ENCODE measurements at places on chromosomes 5 and 9. TPM values are rescaled to one million over a fixed set of nuclear protein-coding genes. Genes with fewer than 3 reads are reported as not detected.

ACOT12 gene
- 0.53 TPM for polyA plus RNA-seq

PRSS3 gene
- 2.2 TPM for polyA plus RNA-seq

SPINK7 gene
- not detected for polyA plus RNA-seq

LVRN gene
- polyA plus RNA-seq, result 1.0 TPM

TSSK1B gene
- polyA plus RNA-seq, result not detected

IFNA2 gene
- not detected for polyA plus RNA-seq

RLN2 gene
- 3.6 TPM for polyA plus RNA-seq

SLC6A19 gene
- polyA plus RNA-seq, result 56.1 TPM

SLC6A7 gene
- 0.22 TPM for polyA plus RNA-seq

PRR16 gene
- polyA plus RNA-seq, result 3.0 TPM

PCDHB5 gene
- 9.0 TPM for polyA plus RNA-seq

GPR150 gene
- polyA plus RNA-seq, result 0.06 TPM

DNAH5 gene
- 3.2 TPM for polyA plus RNA-seq

ENTPD2 gene
- 5.3 TPM for polyA plus RNA-seq

SRD5A1 gene
- 10.4 TPM for polyA plus RNA-seq

IL4 gene
- polyA plus RNA-seq, result not detected

PCDHGB7 gene
- polyA plus RNA-seq, result 16.6 TPM

ECSCR gene
- 21.0 TPM for polyA plus RNA-seq

SPATA31D4 gene
- polyA plus RNA-seq, result not detected

GRCh38 chr9:6197330-6197729, 18.3 kb upstream of the IL33 start:
- DNase-seq, result no peak

DNA sequence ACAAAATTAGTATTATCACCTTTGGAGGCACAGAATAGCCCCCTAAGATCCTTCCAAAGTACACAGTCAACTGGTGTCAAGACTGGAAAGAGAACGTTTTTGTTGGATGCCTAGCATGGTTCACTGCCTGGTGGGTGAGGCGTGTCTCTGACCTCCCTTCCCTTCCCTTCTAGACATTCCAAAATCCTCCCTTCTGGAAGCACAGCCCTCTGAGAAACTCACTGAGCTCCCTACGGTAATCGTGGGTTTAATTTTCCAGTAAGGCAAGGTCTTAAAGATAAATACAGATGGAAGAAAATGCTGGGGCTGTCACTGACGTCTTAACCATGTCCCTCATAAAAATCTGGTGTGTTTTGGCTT, 138.8 kb downstream of the LIFR start:
- DNase-seq, result no peak

DNA sequence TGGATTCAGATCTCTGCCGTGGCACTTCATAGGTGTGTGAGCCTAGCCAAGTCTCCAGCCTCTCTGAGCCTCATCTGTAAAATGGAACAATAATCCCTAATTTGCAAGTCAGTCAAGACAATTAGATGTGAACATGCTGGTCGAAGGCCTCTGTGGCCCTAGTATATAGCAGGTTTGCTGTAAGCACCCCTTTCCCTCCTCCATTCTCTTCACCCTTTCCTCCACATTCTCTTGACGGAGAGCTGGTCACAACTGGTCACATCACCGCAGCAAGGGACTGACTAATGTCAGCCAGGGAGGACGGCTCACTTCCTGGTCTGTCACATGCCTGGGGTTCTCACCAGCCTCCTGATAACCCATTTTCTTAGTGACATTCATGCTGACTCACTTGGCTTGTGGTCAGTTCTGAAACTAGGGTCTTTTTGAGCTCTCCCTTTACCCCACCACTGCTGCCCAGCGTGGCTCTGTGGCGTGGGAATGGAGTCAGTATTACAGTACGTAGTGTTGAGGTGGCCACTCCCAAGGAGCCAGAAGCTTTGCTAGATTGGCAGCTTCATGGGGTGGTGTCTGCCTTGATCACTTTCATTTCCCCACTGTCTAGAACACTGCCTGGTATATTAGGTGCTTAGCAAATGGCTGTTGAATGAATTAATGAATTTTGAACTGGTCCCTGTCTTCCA, 47.8 kb downstream of the ERGIC1 start:
- no peak for DNase-seq

DNA sequence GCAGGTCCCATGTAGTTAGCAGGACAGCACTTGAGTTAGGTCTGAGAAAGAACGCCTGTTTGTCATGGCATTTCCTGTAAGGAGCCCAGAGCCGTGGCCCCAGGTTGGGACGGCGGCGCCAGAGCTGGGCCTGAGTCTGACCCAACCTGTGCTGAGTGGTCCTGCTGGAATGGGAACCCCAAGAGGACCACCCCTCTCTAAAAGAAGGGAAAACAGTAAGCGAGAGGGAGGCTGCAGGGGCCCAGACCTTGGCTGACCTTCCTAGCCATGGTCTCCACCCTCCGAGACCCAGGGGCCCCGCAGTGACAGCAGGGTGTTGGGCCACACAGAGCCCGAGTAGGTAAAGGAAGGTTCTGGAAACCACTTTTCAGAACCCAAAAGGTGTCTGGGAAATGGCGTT, 1.8 kb upstream of the LRRC14B start:
- no peak for DNase-seq

- no peak for DNase-seq
Observed at GRCh38 chr5:138651767-138652117, 76.5 kb upstream of the HSPA9 start.

- no peak for DNase-seq
Observed at GRCh38 chr9:97975376-97975775, 7.8 kb upstream of the ANP32B start.

DNA sequence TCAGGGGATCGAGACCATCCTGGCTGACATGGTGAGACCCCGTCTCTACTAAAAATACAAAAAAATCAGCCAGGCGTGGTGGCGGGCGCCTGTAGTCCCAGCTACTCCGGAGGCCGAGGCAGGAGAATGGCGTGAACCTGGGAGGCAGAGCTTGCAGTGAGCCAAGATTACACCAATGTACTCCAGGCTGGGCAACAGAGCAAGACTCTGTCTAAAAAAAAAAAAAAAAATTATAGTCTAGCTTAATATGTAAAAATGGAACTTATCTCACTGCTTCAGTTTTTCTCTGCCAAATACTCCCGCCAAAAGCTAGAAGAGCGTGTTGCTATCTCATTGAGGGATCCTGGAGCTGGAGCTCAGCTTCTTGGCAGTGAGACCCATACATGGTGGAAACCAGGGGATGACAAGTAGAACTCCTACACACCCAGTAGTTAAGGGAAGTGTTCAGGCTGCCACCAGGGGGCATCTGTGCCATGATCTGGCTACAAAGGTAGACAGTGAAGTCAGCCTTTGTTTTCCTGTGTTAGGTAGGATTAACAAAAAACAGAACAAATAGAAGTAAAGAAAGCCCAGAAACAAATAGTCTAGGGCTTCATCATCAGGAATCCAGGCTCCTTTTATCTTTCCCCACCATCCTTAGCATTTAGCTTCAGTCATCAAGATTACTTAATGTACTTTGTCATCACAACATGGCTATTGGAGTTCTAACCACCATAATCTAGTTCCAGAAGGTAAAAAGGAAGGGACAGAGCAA, 33.6 kb upstream of the GLIPR2 start:
- peak; percentile 39 for DNase-seq

GRCh38 chr5:143733665-143734455, 78.1 kb upstream of the HMHB1 start:
- no peak for DNase-seq

- DNase-seq, result no peak
Observed at GRCh38 chr5:675871-676698, 17.1 kb downstream of the TPPP start.

- no peak for DNase-seq
Observed at GRCh38 chr9:128361296-128361985, 9.7 kb upstream of the URM1 start.

- no peak for DNase-seq
Observed at GRCh38 chr5:88671505-88672499, 211.2 kb downstream of the MEF2C start.

DNA sequence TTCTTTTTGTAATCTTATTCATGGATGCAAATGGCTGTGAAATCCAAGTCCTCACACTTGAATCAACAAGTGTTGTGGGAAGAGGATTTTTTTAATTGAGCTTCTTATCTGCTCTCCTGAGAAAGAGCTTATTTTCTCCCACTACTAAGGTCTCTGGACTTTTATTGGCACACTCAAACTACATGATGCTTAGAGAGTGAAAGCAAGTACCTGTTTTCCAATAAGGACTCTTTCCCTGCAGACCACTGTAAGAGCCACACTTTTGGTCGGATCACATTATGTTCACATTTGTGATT, 546.4 kb upstream of the ARRDC3 start:
- DNase-seq, result no peak

GRCh38 chr5:22855824-22856223, 2.7 kb upstream of the CDH12 start:
- no peak for DNase-seq

DNA sequence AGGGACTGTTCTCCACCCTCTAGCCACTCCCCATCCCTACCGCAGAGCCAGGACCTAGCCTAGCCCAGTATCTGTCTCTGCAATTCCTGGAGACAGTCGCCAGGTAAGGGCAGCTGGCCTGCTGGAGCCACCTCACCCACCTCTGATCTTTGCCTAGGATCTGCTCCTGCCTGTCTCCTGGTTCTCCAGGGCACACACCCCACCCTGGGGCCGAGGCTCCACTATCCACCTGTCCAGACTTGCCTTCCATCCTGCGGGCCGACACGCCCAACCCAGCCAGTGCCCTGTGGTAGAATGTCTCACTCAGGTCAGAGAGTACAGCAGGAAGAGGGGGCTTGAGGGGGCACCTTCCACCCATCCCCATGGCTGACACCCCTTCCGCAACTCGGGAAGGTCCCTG, 15.7 kb upstream of the AQP7 start:
- DNase-seq, result no peak

DNA sequence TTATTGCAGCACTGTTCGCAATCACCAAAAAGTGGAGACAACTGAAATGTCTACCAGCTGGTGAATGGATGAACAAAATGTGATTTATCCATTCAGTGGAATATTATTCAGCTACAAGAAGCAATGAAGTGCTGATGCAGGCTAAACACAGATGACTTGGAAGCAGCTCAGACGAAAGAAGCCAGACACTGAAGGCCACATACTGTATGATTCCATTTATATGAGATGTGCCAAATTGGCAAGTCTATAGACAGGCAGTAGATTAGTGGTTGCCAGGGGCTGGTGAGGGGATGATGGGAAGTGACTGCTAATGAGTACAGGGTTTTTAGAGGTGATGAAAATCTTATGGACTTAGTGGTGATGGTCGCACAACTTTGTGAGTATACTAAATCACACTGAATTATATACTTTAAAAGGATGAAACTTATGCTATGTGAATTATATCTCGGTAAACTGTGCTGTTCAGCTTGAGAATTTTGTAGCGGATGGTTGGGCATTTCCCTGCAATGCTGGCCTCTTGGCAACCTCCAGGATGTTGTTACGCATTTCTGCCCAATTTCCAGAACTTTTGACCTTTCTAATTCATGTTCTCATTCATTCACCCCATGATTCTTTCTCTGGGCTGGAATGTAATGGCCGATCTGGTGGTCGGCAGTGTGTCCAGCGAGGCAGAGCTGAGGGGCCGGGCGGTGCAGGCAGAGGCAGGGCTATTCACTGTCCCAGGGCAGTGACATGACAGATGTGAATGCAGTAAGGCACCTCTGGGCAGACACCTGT, 22.0 kb upstream of the WNK2 start:
- no peak for DNase-seq

GRCh38 chr9:85508616-85509015, 233.1 kb downstream of the AGTPBP1 start:
- no peak for DNase-seq

DNA sequence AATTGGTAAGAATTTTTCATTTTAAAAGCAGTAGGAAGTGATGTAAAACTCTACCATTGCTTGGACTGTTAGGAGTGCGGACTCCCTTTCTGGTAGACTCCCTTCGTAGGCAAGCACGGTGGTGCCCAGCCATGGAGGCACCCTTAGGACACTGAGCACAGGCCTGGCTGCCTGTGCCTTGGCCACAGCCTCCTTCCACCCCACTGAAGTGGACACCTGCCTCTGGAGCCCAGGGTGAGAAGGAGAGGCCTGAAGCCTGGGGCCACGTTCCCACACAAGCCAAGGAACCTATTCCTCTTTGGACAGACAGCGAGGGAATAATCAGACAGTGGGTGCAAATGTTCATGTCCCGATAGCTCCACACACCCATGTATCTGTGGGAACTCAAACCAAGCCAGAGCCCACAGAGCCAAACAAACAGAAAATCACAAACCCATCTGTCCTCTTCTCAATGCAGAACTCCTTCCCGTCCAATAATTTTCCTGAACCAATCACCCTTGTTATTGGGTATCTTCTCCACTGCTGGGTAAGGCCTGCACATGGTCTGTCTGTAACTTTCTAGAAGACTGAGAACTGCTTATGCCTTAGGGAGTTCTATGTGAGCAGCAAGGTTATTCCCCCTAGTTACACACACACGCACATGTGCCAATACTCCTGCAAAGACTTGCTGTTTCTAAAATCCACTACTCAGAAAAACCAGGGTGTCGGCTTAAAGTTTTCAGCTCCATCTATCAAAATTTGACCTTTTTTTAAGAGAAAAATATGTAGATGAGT, 45.2 kb downstream of the UBE2QL1 start:
- no peak for DNase-seq

DNA sequence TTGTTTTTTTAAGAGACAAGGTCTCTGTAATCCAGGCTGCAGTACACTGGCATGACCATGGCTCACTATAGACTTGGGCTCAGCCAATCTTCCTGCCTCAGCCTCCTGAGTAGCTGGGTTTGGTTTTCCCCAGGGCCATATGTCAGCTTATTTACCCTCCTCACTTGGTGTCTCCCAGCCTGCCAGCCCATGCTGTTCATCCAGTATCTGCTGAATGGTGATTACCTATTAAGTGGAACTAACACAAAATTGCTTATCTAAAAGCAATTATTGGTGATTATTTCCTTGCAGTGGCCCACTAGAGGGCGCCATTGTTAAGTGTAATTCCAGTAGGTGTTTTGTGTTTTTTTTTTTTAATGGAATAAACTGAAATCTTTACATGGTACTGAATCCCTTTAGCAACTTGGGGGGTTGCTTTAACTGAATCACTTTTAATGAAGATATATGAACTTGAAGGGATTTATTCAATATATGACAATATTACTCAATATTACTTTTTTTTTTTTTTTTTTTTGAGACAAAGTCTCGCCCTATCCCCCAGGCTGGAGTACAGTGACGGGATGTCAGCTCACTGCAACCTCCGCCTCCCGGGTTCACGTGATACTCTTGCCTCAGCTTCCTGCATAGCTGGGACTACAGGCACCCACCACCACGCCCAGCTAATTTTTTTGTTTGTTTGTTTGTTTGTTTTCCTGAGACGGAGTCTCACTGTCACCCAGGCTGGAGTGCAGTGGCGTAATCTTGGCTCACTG, 13.8 kb downstream of the EXOSC2 start:
- DNase-seq, result peak; percentile 52

DNA sequence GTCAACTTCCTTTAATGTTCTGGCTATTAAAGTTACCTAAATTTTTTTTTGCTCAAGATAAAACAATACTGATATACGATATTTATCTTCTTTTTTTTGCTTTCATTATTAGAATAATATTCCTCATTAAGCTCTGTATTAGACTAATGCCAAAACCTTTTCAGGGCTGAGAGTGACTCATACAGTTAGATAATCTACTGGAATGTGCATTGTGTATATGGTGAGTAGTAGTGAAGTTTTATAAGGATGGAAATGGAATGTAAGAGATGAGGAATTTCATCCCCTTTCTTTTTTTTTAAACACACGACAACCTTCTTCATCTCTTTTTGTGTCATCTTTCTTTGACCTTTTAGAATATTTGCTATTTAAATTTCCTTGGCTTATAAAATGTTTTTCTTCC, 268.6 kb downstream of the ISL1 start:
- no peak for DNase-seq

Measured in renal cortex interstitium (tissue), 15 donors.